ENCODE measurements at places on chromosomes 2 and 18.

DNA sequence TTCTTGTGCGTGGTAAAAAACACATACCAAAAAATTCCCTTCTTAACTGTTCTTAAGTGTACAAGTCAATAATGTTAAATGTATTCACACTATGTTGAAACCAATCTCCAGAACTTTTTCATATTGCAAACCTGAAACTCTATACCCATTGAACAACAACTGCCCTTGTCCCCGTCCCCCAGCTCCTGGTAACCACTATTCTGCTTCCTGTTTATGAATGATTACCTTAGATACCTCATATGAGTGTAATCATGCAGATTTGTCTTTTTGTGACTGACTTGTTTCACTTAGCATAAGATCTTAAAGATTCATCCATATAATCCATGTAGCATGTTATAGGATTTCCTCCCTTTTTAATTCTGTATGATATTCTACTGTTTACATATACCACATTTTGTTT, 59.9 kb downstream of the NAT8 start:
- DNase-seq: peak; percentile 41

- DNase-seq: no peak
Observed at GRCh38 chr18:5455674-5456073, 88.1 kb downstream of the EPB41L3 start.

GRCh38 chr2:217162533-217162932, 302.7 kb upstream of the TNP1 start:
- DNase-seq: peak; percentile 72

DNA sequence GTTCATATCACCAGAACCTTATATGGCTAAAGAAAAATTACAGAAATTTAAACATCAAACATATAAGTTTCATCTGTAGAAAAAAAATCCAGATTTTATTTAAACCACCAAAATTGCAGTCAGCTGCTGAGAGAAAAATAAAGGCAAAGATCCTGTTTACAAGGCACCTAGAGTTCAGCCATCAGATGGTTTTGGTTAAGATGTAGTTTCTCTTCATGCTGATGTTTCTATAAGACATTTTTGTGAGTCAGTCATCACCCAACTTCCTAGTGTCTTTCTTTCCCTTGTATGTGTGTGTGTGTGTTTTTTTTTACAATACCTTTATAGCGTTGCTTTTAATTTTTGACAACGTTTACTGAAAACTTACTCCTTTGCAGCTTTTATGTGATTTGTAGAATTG, 26.1 kb upstream of the MMADHC start:
- no peak for DNase-seq

- DNase-seq: peak; percentile 75
Observed at GRCh38 chr2:235494716-235495372, 1.0 kb downstream of the AGAP1 start.

DNA sequence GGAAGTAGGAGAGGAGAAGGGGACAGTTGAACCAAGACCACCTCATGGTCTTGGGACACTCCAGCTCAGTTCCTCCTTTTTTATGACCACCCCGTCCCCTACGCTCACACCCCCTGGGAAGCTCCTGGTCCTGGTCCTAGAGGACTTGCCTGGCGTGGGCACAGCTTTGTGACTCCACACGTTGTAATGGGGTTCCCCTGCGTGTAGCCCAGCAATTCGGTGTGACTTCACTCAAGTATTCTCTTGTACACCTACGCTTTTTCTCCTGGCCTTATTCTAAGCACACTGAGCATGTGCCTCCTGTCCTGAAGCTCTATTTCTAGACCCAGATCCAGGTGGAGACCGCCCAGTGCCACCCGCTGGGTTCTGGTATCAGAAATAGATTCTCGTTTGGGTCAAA, 36.1 kb upstream of the B3GNT7 start:
- DNase-seq: no peak

- no peak for DNase-seq
Observed at GRCh38 chr18:2392446-2392845, 178.9 kb downstream of the METTL4 start.

DNA sequence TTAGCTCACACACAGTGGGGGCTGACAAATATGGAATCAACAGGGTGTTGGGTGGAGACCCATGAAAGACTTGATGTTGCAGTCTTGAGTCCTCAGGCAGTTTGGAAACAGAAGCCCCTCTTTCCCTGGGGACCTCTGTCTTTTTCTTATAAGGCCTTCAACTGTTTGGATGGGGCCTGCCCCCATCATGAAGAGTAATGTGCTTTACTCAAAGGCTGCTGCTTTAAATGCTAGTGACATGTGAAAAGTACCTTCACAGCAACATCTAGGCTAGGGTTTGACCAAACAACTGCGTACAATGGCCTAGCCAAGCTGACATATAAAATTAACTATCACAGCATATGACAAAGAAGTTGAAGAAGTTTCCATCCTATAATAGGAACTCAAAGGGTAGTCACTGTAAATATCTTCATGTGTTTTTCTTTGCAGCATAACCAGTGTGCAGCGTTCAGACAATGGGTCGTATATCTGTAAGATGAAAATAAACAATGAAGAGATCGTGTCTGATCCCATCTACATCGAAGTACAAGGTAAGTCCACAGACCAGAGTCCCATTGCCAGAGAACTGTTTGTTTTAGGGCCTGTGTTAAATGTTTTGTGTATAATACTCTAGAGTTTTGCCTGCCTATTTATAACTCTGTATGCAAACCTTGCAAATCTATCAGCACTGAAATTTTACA, 46.3 kb downstream of the MERTK start:
- no peak for DNase-seq

DNA sequence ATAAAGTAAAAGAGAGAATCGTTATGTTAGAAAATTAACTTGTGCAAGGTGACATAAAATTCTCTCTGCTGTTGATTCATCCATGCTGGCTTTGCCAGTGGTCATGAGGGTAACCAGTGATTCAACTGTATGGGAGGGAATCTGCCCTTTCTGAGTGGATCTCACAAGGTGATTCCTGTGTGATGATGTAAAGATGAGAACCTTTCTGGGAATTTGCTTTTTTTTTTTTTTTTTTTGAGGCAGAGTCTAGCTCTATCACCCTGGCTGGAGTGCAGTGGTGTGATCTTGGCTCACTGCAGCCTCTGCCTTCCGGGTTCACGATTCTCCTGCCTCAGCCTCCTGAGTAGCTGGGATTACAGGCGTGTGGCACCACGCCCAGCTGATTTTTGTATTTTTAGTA, 23.3 kb downstream of the RAB31 start:
- no peak for DNase-seq

- DNase-seq: no peak
Observed at GRCh38 chr2:80169811-80170594, 134.5 kb downstream of the LRRTM1 start.

- DNase-seq: no peak
Observed at GRCh38 chr2:115946891-115947290, 1504.5 kb downstream of the DPP10 start.

- DNase-seq: no peak
Observed at GRCh38 chr2:128276878-128277675, 41.6 kb downstream of the HS6ST1 start.

- DNase-seq: peak; percentile 93
Observed at GRCh38 chr2:238106698-238107524, 6.8 kb downstream of the ESPNL start.

DNA sequence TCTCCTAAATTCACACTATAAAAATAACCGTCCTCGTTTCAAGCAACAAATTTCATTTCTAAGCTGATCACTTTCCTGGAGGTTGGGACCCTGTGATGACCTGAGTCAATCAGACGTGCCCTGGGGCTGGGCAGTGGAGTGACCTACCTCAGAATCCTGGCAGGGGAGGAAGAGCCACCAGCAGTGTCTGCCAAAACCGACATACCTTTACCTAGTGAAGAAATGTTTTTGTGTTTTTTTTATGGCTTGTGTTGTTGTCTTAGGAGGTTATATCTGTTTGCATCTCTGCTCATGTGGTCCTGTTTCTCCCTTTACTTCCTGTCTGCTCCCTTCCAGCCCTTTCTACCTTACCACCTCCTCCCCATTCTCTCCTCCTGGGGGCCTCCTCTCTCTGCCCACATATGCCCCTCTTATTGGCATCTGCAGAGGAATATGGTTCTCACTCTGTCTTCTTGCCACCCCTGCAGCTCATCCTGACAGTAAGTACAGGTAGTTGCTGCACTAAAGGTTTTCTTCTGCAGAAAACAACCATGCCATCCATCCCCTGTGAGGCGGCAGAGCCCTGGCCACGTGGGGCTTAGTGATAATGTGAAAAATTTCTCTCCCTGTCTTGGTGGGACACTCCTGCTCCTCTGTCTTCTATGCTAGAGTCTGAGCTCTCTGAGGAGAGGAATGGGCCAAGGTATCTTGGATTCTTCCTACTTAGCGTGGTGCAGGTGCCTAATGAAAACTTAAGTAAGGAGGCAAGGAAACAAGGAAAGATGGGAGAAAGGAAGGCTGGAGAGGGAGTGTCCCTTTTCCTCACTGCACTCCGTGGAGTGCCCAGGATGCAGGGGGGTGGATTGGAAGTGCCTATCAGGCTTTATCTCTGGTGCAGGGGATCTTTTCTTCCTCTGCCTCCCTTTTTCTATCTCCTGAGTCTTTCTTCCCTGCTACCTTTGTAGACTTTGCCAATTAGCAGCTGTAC, 15.4 kb downstream of the ACOXL start:
- DNase-seq: peak; percentile 71

DNA sequence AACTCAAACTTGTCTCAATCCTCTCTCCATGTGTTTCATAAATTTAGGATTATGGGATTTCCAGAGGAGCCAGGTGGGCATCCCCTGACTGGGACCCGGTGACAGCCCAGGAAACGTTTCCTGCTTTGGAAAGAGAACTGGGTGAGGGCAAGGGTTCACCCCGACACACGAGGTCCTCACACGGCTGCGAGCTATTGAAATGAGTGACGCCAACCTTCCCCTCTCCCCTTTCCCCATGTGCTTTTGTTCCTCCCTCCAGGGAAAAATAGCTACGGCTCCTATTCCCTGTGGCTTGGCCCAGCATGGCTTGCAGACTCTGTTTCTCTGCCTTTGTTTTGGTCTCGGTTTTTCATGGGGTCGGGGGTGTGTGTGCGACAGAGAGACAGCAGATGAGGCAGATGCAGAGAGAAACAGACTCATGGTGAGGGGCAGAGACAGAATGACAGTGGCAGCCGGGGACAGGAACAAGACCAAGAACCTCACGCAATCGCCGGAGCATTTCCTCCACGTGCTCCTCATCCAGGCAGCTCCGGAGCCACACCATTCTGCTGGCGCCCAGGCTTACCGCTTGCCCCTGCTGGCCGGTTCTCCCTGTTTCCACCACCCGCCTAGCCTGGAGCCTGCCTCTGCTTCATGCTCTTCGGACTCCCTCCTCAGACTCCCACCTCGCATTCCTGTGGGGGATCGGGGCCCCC, 238.5 kb downstream of the DYSF start:
- DNase-seq: no peak

GRCh38 chr2:41521211-41521610, 526.6 kb upstream of the PKDCC start:
- DNase-seq: no peak

- DNase-seq: no peak
Observed at GRCh38 chr2:112566104-112566503, 18.3 kb upstream of the CHCHD5 start.

DNA sequence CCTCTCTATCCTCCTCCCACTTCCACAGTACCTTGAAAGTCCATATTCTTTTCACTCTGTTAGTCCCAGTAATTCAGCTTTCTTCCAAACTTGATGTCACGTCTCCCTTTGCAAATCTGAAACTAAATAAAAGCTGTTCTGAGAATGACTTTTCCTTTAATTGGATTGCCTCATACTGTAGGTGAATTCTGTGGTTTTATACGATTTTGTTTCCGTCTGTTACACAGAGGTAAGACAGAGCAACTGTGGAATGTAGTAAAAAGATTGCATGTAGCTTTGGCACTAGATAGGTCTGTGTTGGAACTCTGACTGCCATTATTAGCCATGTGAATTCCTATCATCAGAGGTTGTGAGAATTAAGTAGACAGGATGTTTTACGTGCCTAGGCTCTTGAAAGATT, 25.9 kb downstream of the MALT1 start:
- DNase-seq: no peak

GRCh38 chr2:38245114-38245641, 131.9 kb downstream of the ATL2 start:
- DNase-seq: peak; percentile 46

DNA sequence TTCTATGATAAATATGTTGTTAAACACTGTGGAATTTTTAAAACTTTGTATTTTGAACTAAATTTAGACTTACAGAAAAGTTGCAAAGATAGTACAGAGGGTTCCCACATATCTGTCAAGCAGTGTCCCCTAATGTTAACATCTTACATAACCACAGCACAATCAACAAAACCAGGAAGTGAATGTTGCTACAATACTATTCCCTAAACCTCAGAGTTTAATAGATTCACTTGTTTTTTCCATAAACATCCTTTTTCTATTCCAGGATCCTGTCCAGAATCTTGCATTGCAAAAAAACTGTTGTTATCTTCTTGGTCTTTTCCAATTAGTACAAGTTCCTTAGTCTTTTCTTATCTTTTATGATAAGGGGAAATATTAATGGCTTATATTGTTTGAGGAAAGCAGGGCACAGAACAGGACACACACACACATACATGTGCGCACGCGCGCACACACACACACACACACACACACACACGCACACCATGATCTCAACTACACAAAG, 251.1 kb upstream of the TRIB2 start:
- DNase-seq: no peak

DNA sequence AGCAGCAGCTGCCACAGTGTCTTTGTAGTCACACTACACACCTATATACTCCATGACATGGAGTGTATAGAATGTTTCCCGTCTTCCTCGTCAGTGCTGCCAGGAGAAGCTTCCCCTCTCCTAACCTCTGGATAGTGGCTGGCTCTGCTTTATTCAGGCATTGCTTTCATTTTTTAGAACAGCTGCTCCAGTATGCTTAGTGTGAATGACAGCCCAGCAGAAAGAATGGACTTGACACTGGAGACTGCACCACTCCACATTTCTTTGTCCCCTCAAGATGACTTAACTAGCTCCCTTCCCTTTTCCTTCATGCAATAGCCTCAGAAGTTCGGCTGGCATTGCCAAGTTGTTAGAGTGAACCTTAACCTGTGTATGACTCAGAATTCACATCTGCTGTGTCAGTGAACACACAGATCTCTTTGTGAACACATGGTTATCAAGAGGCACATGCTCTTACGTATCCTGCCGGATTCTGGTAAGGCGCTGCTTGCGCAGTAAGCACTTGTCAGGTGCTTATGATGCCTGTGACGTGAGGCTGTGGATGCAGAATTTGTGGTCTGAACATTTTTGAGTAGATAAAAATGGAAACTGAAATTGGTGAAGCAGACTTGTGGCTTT, 73.9 kb downstream of the NEDD4L start:
- DNase-seq: peak; percentile 99

- no peak for DNase-seq
Observed at GRCh38 chr2:42133771-42134195, 35.4 kb upstream of the EML4 start.

DNA sequence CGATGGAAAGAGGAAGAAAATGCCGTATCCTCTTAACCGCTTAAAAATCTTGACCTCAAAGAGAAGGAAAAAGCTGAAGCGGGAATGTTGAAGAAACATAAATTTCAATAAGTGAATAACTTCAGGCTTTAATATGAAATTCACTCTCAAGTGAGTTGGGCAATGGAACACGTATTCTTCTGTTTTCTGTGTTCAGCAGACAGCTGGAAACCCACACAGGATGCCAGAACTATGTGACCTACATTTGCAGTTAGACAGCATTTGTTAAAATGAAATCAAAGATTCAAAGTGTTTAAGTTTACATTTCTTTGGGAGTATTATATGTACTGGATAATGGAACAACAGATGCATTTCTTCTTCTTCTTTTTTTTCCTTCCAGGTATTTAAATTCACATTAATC, 80.5 kb upstream of the SPATS2L start:
- DNase-seq: no peak

All from DMS53 (cell line).